AG09319 (cell line): ENCODE measurements at places on chromosomes 5 and 9.

DNA sequence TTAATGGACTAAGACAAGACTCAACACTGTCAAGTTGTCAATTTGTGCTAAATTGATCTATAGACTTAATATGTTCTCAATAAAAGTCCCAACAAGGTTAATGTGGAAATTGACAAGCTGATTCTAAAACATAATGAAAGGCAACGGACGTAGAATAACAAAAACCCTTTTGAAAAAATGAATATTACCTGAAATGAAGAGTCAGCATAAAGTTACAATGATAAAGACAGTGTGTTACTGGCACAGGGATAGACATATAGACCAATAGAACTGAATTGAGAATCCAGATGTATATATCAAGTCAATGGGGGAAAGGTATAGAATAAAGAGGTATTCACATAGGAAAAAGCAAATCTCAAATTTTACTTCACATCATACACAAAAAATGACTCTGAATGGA is 37.7 kb upstream of the BARX1 start:
- DNase-seq: no peak

GRCh38 chr9:95762322-95762721 is 113.2 kb upstream of the ERCC6L2 start:
- DNase-seq: no peak

- DNase-seq: no peak
These were observed 174.0 kb downstream of the PALM2AKAP2 start for GRCh38 chr9:109953813-109954497.

DNA sequence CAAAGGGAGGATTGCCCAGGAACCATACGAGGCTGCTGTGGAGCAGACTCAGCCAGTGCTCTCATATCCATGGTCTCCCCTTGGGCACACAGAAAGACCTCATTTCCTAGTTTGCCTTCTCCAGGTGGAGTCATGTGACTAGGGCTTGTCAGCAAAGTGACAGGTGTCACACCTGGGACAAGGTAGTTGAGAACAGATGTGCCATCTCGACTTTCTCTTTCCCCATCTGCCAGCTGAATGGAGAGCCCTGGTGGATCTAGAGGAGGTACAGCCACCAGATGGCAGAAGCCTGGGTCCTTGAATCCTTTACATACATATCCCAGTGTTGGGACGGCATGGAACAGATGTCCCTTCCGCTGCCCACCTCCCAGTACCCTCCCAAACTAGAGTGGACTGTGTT is 42.9 kb upstream of the ALDOB start:
- no peak for DNase-seq

DNA sequence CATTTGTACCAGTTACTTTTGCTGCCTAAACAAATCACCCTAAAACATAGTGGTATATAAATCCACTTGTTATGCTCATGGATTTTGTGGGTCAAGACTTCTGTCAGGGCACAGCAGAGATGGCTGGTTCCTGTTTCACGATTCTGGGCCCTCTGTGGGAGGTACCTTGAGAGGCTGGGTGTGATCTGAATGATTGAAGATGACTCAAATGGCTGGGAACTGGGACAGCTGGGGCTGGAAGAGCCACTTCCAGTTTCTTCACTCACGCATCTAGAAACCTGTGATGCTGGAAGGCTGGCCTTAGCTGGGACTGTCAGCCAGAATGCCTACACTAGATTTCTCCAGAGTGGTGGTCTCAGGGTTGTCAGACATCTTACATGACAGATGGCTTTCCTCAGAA is 88.1 kb downstream of the KIF4B start:
- DNase-seq: no peak

GRCh38 chr9:133111808-133112662 is 9.0 kb downstream of the RALGDS start:
- no peak for DNase-seq

DNA sequence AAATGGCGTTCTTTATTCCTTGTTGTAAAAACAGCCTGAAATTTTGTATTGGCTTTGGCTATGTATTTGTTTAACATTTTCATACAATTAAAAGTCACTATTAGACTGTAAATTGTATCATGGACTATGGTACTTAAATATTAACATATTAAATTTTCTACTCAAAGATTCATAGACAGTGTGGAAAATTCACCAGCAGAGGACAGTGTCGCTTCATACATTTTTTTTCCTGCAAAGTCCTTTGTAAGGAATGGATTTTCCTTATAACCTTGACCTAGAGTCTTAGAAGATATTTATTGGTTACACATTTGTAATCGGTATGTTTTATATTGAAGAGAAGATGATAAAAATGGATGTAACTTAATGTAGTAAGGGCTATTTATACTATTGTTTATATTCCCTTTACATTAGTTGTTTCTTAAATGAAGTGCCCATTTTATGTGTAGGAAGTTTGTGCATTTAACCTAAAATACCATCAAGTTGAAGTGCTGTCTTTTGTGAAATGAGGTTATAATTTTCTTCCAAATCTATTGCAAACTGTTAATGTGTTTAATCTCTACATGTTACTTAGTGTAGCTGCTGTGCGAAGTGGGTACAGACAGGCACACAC is 150.1 kb downstream of the KDM4C start:
- DNase-seq: no peak

DNA sequence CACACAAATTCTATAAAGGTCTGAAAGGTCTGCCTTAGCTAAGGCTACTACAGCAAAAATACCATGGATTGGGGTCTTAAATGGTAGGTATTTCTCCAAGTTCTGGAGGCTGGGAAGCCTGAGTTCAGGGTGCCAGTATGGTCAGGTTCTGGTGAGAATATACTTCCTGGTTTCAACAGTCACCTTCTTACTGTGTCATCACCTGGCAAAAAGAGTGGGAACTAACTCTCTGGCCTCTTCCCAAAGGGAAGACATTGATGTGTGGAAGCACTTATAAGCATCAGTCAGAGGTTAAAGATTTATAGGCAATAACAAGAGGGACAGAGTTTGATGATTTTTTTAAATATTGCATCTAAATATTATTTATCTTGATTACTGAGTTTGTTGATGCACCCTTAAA is 53.0 kb downstream of the ZNF622 start:
- no peak for DNase-seq

GRCh38 chr5:179907556-179908324 is at the start of gene TBC1D9B:
Gene TBC1D9B, minus strand, starts transcription at chr5:179907897. Its CDS starts 76 bp downstream, at chr5:179907821.
- peak; percentile 12 for DNase-seq

- DNase-seq: no peak
These were observed 9.0 kb downstream of the CKMT2 start for GRCh38 chr5:81241961-81242648.

GRCh38 chr5:178394074-178394473 is 161.5 kb upstream of the PHYKPL start:
- DNase-seq: no peak

GRCh38 chr9:94922691-94923107 is 196.2 kb downstream of the AOPEP start:
- no peak for DNase-seq

GRCh38 chr5:2621631-2622030 is 129.8 kb downstream of the IRX2 start:
- DNase-seq: no peak

DNA sequence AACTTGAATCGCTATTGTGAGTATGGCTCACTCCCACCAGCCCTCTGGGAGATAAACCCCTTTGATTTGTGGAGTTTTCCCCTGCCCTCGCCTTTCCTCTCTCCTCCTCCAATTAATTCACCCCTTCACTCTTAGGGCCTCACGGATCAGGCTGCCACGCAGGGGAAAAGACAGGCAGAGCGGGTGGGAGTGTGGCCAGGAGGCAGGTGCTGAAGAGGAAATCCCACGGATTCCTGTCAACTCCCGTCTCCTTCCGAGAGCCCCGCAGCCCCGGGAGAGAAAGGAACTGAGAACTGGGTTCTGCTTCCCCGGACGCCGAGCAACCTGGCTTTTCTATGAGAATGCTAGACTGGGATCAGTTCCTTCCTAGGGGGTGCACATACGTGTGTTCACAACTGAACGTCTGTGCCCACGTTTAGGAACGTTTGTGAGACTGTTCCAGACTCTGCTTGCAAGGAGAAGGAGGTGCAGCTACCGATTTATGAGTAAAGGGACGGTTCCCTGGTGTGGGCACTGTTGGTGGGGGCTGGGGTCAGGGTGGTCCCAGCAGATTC is 314.5 kb upstream of the TLE4 start:
- no peak for DNase-seq

GRCh38 chr9:34242830-34243229 is 64.0 kb downstream of the UBAP1 start:
- DNase-seq: no peak

GRCh38 chr9:112631313-112632070 is 86.4 kb downstream of the INIP start:
- no peak for DNase-seq

- no peak for DNase-seq
These were observed 68.8 kb downstream of the NTRK2 start for GRCh38 chr9:84738353-84738752.

DNA sequence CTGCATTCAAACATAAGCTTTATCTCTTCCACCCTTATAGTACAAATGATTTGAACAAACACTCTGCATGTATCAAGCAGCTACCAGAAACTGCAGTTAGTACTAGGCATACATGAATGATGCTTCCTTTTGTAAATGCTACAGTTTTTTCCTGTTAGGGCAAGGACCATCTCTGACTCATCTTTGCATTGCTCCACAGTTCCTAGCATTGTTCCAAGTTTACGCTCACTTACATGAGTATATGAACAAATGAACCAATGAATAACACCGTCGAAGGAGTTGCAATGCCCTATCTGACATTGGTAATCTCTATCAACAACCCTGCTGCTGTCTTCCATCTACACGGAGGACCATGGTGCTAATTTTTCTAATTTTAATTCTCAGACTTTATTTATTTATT is 2.1 kb upstream of the ALDH7A1 start:
- DNase-seq: no peak
